IgD-negative memory B cell (primary cell): ENCODE measurements at places on chromosomes 6 and 20. TPM values are rescaled to one million over a fixed set of nuclear protein-coding genes. Genes with fewer than 3 reads are reported as not detected.

The PKIB gene
- not detected for polyA plus RNA-seq

The FGD2 gene
- 99.8 TPM for polyA plus RNA-seq

The DNAAF9 gene
- 0.97 TPM for polyA plus RNA-seq

The SLC22A7 gene
- polyA plus RNA-seq, result not detected
